ENCODE measurements at places on chromosomes 11 and 22.

DNA sequence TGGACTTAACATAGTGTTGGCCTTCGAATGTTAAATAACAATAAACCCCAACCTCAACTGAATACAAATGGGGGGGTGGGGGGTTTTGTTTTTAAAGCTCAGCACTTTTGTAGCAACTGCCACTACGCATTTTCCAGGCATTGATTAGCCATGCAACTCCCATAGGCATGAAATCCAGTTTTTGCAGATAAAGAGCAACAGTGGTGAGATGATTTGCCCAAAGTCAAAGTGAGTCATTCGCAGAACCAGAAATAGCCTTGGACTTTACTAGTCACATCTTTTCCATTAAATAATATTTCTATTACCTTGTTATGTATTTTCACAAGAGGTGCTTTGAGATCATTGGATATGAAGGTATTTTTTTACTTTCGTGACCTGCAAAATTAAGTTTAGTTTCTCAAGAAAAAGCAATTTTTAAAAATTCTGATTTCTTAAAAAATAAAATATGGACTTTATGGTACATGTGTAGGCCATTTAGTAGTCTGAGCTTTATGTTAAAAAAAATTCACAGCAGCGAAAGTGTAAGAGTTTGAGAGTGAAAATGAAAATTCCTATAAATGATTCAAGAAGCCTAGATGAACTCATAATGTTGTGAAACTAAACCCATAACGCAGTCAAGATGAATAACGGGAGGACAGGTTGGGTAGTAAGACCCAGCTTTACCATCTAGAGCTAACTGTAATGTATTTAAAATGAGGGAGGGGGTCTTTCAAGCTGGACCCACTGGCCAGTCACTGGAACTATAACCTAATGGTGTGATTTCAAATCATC, 1.9 kb upstream of the PHF21A start:
- DNase-seq = no peak

GRCh38 chr22:31995046-31995445, 48.0 kb upstream of the SLC5A1 start:
- no peak for DNase-seq

DNA sequence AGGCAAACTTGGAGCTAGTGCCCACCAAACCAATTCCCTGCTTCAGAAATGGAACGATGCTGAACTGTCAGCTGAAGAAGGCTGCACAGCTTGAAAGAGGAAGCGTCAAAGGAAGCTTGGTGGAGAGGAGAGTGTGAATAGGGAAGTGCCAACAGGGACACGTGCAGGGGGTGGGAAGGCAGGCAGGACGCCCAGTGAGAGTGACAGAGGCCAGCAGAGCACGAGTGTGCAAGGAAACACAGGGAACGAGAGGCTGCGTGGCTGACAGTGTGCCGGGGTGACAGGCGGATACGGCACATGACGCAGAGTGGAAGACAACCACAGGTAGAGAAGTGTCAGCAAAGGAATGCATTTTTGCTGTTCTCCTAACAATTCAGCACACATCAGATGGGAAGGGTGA, 196.4 kb downstream of the LARGE1 start:
- no peak for DNase-seq

GRCh38 chr22:25823276-25823675, 81.3 kb downstream of the MYO18B start:
- DNase-seq = no peak

DNA sequence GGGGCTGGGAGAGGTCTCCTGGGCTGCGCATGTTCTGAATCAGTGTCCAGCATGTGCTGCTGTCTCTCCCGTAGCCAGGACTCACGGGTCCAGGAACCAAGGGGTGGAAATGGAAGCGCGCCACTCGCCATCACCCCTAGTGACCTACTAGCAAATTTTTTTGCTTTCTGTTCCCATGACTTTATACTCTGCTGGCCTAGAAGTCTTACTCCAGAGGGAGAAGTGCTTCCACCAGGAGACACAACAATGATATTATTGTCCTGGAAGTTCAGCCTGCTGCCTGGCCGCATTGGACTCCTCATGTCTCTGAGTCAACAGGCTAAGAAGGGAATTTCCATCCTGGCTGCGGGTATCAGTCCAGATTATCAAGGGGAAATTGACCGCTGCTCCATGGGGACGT, 729.7 kb downstream of the BRD1 start:
- no peak for DNase-seq

DNA sequence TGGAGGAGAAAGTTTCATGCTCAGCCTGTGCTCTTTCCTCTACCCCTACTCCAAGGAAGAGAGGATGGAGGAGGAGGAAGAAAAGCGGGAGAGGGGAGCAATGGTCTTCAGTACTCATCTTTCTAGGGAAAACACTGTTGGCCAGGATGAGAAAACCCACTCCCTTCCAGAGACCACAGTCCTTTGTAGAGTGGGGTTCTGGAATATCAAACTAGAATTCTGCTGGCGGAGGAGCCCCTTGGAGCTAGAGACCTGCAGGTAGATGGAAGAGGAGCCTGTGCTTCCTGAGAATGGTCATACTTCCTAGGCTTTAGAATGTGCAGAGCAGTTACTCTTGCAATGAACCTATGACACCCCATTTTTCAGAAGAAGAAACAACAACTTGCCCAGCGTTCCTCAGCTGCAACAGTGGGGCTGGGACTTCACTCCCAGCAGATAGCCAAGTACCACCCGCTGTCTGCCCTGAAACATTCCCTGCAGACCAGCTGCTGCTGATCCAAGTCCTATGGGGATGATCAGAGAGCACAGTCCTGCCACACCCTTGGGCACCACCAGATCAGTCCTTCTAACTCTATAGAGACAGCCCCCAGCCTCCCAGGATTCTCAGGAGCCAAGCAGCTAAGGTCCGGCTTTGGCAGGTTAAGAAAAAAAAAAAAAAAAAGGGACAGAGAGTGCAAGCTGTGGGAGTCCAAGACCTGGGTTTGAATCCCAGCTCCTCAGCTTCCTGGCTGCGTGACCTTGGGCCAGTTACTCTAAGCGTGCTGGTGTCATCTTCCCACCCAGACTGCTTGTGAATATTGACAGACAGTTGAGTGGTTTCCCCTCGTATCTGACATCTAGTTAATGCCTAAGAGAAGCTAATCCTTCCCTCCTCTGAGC, 664 bp downstream of the PTGDR2 start:
- DNase-seq = no peak

- no peak for DNase-seq
Observed at GRCh38 chr22:28474330-28474729, 205.3 kb downstream of the TTC28 start.

- no peak for DNase-seq
Observed at GRCh38 chr22:37267135-37267587, 15.1 kb upstream of the CYTH4 start.

- no peak for DNase-seq
Observed at GRCh38 chr11:12792018-12792417, 117.8 kb downstream of the TEAD1 start.

DNA sequence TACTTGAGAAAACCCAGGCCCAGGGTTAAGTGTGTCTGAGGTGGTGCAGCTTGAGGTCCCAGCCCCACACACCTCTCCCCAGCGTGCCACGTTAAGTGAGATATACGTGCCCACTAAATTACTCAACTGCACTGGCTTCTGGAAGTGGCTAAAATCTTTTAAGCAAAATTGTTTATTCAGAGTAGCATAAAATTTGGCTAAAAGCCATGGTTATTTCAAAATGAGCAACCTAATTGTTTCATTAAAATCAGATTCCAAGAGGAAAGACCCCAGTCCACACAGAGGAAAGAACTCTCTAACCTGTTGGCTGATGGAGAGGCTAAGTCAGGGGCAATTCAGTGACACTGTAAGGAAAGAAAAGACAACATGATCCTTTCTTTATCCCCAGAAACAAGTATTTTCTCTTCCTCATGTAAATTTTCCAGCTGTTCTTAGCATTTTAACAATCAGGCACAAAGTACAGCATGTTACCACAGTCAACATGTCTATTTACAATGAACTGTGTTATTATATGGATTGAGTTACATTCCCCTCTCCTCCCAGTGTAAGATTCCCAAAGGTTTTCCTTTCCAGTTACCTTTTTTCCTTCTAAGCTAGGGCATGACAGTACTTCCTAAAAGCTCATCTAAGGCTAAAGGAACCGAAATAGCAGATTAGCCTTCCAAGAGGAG, 26.6 kb downstream of the NUP50 start:
- no peak for DNase-seq

GRCh38 chr11:103528596-103528995, 419.4 kb downstream of the DYNC2H1 start:
- DNase-seq = no peak

GRCh38 chr22:29339381-29340235, 24.1 kb upstream of the RASL10A start:
- DNase-seq = no peak

GRCh38 chr11:61027141-61027840, 55.8 kb downstream of the CD6 start:
- no peak for DNase-seq

GRCh38 chr11:74559110-74559933, 33.1 kb upstream of the POLD3 start:
- DNase-seq = no peak

GRCh38 chr11:5846701-5847100, 5.0 kb upstream of the OR52E6 start:
- no peak for DNase-seq

DNA sequence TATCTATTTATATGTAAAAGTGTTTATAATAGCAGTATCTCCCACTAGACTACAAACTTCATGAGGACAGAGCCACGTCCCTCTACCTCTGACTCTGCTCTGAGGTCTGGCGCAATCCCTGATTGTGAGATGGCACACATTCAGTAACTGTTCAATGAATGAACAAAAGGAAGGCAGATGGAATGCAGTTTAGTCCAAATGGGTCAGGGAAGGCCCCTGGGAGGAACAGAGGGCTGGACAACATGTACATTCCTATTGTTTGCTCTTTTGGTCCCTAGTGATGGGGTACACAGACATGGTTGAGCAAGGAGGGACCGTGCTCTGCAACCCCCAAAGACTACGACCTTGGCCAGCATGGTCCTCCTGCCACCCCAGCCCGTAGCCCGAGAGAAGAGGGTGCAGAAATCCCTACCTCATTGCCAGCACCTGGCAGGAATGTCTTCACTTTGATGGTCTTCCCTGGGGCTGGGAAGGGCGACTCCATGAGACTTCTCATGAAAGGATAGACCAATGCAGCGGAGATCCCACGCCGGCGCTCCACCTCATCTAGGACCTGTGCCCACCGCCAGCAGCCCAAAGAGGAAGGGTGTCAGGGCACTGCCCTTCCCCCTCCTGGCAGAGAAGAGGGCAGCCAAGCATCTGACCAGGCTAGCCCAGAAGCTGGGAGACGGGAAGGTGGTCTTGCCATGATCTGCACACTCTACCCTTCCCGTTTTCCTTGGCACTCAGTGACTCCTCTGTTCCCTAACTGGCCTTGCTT, 24.3 kb downstream of the RPL27A start:
- no peak for DNase-seq

DNA sequence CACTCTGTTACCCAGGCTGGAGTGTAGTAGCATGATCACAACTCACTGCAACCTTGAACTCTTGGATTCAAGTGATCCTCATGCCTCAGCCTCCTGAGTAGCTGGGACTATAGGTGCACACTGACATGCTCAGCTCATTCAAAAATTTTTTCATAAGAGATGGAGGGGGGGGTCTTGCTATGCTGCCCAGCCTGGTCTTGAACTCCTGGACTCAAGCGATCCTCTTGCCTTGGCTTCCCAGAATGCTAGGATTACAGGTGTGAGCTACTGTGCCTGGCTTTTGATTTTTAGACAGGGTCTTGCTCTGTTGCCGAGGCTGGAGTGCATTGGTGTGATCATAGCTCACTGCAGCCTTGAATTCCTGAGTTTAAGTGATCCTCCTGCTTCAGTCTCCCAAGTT, 14.0 kb downstream of the PRAME start:
- no peak for DNase-seq

DNA sequence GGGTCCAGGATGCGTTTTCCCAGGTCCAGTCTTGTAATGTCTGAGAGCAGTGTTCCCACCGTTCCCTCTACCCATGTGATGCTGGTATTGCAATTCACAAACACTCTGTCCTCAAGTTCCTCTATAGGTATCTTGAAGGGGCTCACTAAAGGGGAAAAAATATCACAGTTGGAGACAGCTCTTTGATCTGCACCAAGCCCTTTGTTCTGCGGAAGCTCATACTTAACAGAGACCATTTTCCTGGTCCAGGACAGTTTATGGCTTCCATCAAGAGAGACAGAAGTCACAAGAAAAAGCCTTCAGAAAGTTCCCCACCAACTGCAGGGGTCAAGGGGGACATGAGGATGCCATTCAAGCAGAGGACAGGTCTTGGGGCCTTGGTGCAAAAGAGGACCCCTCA, 2.1 kb downstream of the CD3D start:
- no peak for DNase-seq

GRCh38 chr22:41078931-41079330, 13.5 kb upstream of the EP300 start:
- DNase-seq = no peak

DNA sequence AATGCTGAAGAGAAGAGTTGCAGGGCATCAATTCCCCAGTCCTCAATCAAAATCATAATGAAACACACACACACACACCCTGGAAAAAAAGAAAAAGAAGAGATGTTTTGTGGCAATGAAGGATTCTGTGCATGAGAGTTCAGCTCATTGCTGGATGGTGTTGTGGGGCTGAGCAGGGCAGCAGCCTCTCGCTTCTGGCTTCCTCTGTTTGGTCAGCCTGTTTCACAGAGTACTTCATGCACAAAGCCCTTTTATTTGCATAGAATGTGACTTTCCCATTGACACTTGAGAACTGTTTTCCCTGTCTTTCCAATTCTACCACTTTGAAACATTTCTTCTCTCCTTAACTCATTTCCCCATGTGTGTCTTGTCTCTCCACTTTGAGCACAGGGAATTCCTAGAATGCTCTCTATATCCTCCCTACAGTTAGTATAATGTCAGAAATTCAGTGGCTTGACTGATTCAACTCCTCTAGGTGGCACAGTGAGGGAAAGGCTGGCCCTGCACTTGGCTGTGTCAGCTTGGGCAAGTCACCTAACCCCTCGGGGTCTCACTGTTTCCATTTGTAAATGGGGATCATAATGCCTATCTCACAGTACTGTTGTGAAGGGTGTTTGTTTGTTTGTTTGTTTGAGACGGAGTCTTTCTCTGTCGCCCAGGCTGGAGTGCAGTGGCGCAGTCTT, 25.4 kb upstream of the BSX start:
- DNase-seq = no peak

DNA sequence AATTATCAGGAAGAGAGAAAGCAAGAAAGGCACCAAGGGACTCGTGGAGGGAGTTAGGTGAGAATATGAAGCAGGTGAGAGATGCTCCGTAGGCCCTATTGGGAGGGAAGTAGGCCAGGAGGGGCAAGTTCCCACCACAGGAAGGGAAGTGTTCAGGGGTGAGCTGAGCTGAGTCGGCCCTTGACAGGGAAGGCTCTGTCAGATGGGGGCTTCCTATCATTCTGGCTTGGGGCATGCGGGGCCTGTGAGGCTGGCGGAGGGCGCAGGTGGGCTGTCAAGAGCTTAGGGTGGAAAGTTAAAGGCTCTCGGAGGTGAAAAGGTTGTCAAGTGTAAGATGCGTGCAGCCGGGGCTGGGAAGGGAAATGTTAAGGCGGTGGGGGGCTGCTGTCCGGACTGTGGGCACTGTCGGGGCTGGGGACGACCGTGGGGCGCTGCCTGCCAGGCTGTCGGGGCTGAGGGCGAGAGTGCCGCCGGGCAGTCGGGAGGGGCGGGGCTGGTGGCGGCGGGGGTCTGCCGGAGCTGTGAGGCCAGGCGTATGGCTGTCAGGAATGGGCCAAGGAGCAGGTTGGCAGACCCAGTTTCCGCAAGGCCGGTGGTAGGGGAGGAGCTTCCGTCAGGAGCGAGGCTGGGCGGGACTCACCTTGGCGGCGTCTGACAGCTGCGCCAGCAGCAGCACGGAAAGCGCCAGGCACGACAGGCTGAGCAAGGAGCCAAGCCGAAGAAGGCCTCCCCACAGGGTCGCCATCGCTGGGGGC, 496 bp downstream of the TMEM9B start:
- peak; percentile 54 for DNase-seq

GRCh38 chr11:40602866-40603552, 856.4 kb downstream of the LRRC4C start:
- no peak for DNase-seq

Data from NCI-H1048 (cell line).